ENCODE measurements at places on chromosomes 16 and 17.

GRCh38 chr16:66728804-66729203 lies 22.6 kb downstream of the DYNC1LI2 start:
- DNase-seq: no peak

DNA sequence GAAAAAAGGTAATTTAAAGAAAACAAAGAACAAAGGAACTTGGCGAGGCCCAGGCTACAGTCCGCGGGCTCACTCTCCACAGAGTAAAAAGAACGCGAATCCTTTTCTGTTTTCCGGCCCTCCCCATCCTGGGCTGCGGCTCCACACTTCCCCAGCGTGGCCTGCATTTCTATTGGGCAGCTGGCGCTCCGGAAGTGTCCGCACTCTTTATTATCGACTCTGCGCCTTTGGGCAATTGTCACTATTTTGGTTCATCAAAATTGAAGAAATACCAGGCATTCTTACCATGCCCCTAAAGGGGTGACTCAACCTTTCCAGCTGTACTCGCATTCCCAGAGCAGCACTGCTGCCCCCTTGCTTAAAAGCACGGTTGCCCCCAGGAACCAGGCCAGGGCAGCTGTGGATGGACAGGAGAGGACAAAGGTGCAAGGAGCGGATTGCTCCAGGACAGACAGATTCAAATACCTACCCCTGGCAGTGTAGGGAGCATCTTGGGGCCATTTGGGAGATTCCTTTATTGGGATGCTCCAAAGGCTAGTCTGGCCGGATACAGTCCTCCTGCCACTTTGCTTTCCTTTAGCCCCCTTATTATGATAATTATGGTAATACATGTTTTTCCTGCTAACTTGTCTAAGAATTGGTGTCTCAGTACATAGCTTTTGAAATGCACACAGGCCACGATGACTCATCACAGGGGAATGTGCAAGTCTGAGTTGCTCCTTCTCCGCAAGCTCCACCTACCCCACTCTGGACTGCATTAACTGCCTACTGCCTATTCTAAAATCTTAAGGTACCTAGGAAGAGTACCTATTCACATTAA lies 985 bp upstream of the SLFN12 start:
- DNase-seq: peak; percentile 80

- DNase-seq: no peak
Observed at GRCh38 chr16:88077328-88078108, 126.3 kb downstream of the BANP start.

- no peak for DNase-seq
Observed at GRCh38 chr17:49035470-49036269, 38.5 kb downstream of the IGF2BP1 start.

DNA sequence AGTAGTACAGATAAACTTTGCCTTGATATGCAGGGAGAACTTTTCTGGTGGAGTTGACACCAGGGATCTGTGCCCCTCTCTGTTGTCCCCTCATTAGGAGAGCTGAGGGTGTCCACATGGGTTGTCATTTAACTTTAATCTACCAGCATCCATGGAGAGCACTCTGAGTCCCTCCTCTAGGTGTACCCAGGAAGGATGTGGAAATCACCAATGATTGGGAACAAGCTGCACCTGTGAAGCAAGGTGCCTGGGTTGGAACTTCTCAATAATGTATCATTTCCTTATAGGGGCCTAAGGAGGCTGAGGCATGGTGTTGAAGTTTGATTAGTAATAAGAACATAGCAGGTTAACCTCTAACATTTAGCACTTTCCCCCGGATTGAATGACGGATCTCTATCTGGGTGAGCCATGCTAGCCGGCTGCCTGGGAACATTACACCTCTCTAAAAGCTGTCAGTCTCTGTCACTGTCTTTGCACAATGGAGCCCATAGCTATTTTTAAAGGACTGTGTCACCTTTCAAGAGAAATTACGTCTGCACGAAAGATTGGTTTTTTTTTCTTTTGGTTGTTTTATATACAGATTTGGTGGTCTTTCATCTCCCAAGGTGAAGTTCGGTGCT lies 239.3 kb downstream of the MAF start:
- DNase-seq: no peak

DNA sequence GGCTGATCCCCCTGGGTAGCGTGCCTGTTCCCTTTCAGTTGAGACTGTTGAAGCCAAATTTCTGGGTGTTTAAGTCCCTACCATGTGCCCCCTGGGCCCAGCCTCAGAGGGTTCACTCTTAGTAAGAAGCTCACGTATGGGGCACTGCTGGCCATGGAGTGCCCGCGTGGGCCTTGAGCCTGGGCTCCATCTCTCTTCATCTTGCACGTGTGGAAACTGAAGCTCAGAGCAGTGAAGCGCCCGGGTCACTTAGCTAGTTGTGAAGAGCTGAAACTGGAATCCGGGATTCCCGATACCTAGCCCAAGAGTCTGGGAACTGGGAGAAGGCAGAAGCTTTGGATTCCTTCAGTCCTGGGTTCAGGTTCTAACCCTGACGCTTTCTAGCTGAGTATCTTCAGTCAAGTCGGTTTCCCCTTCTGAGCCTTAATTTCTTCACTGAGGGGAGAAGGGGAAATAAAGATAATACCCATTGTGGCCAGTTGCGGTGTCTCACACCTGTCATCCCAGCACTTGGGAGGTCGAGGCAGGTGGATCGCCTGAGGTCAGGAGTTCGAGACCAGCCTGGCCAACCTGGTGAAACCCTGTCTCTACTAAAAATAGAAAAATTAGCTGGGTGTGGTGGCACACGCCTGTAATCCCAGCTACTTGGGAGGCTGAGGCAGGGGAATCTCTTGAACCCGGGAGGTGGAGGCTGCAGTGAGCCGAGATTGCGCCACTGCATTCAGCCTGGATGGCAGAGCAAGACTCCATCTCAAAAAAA lies 103.9 kb downstream of the OR1D5 start:
- no peak for DNase-seq

DNA sequence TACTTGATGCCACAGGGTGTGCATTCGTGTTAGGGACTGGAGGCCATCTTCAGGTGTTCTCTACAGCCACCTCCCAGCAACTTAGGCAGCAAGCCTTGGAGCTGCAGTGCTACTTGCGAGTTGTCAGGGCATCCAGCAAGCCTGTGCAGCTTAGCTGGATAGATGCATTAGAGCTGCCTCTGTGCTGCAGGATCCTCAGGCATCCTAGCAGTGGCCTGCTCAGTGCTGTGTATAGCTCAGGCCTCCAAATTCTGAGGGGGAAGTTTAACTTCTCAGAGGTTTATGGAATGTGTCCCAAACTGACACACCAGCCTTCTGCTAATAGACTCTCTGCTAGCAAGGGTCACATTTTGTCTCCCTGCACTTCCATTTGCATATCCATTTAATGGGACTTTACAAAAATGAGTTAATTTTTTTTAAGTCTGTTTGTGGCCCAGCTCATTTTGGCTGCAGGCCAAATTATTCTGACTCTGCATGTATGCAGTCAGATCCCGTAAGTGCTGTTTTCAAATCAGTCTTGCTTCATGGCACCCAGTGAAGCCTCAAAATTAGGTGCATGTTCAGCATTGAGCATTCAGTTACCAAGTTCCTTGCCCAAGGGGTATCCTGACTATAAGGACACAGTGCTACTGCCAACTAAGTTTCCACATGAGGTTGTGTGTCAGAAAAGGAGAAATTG lies 6.8 kb downstream of the GABARAPL2 start:
- DNase-seq: no peak

DNA sequence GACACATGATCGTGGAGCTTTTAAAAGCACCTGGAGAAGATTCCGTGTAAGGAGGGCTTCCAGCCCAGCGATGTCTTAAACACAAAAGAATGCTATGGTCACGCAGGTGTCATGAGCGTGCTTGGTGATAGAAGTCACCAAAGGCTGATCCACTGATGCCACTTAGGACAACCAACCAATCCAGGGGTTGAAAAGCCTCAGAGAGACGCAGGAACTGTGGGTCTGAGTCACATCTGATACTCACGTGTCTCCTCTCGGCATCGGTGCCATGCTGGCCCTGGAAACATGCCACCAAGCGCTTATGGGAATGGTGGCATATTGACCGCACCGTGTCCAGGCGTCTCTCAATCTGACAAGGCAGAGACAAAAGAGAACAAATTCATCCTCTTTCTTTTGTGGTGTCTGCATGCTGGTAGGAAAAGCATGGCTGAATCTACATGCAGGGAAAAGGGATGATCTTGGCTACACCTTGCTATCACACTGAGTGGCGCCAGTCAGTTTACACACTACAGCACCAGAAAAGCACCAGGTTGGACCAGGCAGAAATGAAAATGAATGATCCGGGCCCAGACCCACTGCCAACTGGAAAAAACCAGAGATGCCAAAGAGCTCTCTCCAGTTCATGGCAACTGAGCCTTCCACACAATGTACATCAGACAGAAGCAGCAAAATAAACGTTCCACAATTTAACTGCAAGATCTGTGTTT lies 38.0 kb downstream of the ARHGAP17 start:
- no peak for DNase-seq

DNA sequence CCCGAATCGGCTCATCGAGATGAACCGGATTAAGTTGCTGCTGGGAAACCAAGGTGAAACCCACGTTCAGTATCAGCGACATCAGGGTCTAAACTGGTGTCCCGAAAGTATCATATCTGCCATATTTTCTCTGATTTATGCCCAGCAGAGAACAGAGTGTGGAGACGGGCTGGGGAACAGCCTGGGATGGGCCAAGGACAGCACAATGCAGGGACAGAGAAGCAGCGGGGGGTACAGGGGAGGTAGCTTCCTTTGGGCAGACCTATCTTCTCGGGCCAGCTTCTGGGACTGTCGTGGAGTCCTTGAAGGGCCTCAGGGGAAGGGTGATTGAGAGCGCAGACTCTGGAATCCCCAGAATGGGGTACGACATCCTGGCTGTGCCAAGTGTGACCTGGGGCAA lies 17.5 kb upstream of the MLKL start:
- DNase-seq: no peak

- no peak for DNase-seq
Observed at GRCh38 chr16:75372236-75372856, 61.0 kb downstream of the CFDP1 start.

GRCh38 chr16:73095885-73096421 lies 48.0 kb upstream of the ZFHX3 start:
- DNase-seq: no peak

GRCh38 chr16:89410322-89410721 lies 80.0 kb downstream of the ANKRD11 start:
- DNase-seq: no peak

DNA sequence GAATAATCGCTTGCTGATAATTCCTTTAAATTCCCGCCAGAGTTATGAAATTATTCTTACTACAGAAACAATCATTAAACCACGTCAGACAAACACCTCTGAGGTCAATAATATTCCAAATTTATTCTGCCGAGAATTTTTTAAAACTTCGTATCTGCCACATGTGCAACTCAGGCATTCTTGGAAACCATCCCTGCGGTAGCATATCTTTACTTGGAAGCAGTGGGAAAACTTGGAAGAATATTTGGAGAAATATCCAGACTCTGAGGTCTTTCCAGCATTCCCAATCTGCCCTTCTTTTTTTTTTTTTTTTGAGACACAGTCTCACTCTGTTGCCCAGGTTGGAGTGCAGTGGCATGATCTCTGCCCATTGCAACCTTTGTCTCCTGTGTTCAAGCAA lies 2.0 kb upstream of the CCL11 start:
- no peak for DNase-seq

DNA sequence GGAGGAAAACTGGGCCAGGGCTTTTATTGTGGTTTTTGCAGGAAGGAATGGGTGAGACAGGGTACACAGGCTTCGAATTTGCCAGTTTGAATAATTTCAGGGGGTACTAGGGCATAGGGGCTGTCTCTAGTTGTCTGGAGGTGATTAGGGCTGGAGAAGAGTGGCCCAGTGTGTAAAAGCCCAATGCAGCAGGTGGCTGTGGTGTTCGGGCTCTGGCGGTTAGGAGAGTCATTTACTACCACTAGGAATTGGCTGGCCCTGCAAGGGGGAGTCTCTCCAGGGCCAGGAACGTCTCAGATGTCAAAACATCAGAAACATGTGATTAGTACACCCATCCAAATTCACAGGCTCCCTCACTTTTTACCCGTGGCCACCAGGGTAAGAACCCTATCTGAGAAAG lies 50.3 kb downstream of the GINS3 start:
- no peak for DNase-seq

DNA sequence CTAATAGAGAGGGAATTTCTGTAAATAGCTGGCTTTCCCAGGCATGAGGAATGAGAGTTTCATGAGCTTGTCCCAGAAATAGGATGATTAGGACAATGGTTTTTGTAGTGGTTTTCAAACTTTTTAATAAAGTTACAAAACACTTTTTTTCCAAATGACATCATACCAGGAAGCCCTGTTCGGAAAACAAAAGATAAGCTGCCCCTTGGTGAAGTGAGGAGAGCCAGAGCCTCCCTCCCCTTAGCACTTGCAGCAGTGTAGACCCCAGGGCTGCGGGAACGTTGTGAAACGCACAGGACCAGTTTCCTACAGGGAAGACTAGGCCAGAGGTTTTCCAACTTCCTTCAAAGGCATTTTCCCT lies 7.6 kb downstream of the FBRS start:
- DNase-seq: no peak

- DNase-seq: no peak
Observed at GRCh38 chr17:6106212-6106611, 36.0 kb downstream of the WSCD1 start.

- no peak for DNase-seq
Observed at GRCh38 chr17:19304209-19304608, 58.3 kb downstream of the B9D1 start.

GRCh38 chr16:83743241-83743640 lies 64.5 kb upstream of the HSBP1 start:
- no peak for DNase-seq

DNA sequence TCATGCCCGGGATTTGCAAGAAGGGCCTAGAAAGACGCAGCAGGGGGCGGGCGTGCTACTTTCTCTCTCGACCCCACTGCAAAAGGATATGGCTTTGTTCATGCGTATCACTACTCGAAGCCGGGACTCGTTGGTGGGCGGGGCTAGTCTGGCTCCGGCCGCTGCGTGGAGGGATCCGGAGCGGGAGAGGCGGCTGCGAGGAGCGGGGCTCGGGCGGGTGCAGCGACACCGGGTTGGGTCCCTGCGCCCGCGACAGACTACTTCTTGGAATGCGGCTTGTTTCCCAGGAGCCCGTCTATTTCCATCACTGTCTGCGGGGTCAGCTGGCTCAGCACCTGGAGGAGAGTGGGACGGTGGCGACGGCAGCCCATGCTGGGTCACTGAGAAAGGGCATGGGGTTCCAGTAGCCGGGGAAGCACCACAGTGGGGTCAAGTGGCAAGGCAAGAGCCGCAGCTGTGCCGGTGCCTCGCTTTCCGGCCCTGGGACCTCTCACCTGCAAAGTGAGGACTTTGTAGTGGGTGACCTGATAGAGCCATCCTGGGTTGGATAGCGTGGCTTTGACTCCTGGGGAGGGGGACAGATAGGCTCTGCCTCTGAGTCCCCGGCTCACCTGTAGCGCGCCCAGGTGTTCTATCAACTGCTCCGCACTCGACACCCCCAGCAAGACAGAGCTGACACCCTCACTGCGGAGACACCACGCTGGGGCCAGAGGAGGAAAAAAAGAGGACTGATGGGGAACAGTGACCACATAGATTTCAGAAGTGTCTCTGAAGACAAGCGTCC lies 6.6 kb downstream of the KCNAB3 start:
- DNase-seq: no peak

DNA sequence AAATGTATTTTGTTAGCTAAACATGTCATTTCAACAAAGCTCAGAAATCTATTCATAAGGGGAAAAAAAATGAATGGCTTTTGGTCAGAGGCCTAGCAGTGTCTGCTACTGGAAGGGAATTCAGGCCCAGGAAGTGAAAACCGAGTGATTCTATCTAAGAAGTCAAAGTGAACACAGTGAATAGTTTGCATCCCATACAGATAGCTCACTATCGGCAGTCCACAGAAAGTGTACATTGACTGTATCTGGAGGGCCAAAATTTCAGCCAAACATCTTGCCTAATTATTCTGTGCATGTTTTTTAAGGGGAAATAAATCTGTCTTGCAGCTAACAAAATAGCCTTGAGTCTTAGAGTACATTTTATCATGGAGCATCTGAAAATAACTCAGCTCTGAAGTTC lies 214.4 kb upstream of the CACNG5 start:
- no peak for DNase-seq

Measured in H1 (cell line).